ENCODE measurements at places on chromosomes 6 and 20.
A peak's percentile ranks its signal among the peaks of the same experiment; 100 is the strongest.

DNA sequence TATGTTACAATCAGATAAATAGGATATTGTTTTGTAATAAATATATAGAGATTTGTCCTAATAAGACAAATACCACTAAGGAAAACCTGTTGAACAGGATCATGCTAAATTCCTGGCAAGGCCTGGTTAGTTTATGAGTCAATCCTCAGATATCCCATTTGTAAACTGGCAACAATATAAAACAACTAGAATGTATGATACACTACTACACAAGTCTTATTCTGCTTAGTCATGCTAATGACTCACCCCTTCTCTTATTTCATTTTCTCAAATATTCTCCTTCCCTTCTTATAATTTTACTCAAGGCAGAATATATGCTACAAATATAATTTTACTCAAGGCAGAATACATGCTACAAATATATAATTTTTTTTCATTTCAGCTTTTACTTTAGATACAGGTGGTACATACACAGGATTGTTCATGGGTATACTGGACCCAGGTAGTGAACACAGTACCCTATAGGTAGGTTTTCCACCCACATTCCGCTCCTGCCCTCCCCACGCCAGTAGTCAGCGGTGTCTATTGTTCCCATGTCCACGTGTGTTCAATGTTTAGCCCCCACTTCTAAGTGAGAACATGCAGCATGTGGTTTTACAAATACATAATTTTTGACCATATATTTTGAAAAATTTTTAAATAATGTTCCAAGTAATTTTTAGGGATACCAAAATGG is 6.3 kb downstream of the OSER1 start:
- DNase-seq: no peak

GRCh38 chr6:168956884-168957730 is 296.5 kb downstream of the THBS2 start:
- no peak for DNase-seq

DNA sequence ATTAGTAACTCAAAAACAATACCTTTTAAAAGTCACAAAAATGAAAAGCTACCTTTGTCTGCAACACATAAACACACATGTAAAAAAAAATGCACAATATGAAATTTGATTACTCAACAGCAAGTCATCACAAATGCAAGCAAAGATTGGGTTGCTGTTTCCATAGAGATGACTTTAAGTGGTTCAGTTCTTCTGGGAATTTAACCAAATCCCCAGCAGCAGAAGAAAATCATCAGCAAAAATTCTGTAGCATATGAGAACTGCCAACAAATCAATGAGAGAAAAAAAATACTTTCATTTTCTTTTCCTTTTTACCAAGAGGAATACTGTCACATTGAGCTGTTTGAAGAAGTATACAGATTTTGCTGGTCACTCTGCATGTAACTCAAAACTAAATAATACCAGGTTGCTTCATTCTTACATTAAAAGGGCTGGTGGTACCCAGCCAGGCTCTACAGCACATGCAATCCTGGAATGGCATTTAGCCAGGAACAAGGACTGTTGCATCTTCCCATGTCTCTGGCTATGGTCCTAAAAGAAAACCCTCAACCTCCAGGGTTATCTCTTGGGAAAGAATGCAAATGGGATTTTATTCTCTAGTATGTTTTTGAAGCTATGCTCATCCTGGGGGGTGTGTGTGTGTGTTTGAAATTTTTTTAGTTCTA is 158.3 kb downstream of the OPRM1 start:
- DNase-seq: no peak

DNA sequence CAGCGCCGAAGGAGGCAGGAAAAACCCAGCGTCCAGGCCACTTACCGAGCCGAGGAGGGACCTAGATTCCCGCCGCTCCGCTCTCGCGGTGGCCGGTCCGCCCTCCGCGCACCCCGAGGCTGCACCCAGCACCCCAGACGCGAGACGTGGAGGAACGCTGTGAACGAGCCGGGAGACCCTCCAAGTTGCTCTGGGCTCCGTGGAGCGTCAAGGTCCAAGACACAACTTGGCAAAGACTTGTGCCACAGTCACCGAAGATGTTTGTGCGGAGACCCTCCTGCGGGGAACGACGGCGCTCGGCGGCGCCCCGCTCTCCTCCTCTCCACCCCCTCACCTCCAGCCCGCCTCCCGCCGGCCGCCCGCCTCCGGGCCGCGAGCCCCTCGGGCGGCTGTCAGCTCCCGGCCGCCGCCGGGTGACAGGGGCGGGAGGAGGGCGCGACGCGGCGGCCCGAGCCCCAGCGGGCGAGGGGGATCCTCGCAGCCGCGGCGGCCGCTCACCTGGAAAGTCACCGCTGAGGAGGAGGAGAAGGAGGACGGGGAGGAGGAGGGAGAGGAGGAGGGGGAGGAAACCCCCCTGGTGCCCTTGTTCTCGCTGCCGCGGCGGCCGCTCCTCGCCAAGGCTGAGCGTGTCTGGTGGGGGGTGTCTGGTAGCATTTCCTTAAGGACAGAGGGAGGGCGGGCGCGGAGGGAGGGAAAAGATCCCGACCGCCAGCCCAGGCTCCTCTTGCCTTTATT is 637 bp upstream of the HIVEP2 start:
- DNase-seq: peak; percentile 59

DNA sequence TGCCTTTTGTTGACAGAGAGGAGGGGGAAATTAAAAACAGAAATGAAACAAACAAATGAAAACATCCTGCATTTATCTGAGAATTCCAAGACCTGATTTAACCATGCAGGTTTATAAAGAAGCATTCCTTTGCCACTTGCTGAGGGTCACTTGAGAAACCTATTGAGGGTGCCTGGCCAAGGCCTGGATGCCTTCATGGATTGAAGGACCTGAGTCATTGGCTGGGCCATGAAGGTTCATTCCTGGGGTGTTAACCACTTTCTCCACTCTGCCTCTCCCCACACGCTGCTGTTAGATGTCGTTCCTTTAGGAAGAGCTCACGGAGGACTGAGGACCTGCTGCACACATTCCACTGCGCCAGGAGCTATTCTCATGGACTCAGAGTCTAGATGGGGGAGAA is 49.7 kb downstream of the DAAM2 start:
- DNase-seq: no peak

- no peak for DNase-seq
Observed at GRCh38 chr6:7475081-7475480, 66.4 kb upstream of the DSP start.

DNA sequence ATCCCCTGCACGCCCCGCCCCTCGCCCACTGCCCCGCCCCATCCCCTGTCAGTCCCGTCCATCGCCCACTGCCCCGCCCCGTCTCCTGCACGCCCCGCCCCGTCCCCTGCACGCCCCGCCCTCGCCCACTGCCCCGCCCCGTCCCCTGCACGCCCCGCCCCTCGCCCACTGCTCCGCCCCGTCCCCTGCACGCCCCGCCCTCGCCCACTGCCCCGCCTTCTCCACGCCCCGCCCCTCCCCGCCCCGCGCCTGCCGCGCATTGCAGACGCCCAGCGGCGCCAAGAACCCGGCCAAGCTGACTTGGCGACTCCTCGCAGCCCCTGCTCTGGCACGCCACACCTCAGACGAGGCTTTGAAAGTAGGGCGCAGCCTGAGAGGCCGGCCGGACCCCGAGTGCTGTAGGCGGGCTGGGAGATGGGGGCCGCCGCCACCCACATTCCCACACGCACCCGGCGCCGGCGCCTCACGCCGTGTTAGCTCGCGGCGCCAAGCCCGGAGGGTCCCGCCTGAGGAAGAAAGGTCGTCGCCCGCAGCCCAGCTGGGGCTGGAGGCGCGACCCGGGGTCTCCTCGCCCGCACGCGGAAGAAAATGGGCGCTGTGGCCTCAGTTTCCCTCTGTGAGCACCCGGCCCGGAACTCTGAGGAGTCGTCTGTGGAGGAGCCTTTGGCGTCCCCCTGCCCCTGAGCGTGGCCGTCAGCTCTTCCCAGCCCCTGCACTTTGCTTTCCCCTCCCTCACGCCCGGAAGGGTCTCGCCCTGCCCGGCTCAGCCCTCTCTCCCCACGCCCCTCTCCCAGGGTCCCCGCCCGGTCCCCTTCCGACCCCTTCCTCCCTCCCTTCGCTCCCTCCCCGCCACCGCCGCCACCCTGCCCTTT is at the start of gene RAD21L1:
RAD21L1 (plus strand) TSS at position 262 of the 872 bp plus-strand sequence. CDS start 2,410 bp downstream, outside the sequence.
- DNase-seq: peak; percentile 73
